ENCODE measurements at places on chromosomes 7 and 10.

GRCh38 chr7:112798274-112799159, 8.3 kb upstream of the TMEM168 start:
- DNase-seq = no peak

- DNase-seq = no peak
Observed at GRCh38 chr10:104875561-104875960, 234.5 kb downstream of the SORCS3 start.

GRCh38 chr10:117541909-117542705, 439 bp upstream of the EMX2 start:
- no peak for DNase-seq

DNA sequence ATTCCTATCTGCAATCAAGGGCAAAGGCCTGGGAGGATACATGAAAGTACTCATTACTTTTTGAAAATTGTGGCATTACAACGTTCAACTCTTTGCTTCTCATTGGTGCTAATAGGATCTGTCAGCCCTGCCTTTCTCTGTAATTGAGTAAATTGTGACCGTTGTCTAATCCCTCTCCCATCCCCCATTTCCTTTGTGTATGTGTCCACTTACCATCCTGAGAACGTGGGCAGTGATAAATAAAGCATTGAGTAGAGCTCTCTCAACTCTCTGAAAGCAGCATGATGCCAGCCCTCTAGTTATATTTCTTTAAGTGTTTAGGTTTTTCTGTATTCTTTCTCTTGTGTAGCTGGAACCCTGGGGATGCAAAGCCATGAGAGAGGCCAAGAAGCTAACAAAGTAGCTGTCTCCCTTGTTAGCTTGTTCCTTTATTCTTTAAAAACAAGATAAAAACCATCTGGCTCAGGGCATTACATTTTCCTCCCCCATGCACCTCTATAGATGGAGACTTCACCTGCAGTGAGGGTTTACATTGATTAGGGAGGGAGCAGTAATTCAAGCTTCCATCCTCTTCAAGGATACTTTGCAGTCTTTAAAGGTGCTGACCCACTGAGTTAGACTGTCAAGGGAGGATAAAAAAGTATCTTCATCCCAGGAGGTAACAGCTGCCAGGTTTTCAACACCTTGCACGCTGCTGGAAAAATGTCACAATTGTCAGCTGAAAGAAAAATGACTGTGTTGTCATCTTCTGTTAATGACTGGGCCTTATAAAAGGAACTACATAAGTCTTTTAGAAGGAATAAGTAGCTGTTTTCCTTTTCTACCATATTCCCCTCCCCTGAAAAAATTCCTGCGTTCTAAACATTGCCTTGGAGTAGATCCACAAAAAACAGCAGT, 112.3 kb downstream of the BTRC start:
- no peak for DNase-seq

- DNase-seq = no peak
Observed at GRCh38 chr10:108454793-108455192, 1290.3 kb upstream of the SORCS1 start.

DNA sequence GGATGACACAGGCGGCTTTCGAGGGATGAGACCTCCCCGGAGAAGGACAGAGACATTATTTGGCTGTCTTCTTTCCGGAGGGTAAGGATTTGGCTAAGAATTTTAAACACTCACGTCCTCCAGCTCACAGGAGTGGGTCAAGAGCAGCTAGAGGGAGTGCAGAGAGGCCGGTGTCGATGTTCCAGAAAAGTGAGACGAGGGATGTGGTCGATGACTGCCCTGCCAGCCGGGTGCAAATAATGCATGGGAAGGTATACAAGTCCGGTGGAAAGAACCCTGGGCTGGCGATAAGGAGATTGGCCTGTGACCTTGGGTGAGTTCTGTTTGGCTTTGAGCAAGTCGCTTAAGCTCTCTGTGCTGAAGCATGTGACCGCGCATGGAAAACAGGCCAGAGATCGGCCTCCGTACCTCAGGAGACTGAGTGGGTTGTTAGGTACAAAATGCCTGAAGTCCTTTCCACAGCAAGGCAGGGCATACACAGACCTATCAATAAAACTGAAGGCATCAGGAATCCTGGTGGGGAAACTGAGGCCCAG, 149.1 kb downstream of the UBE2H start:
- DNase-seq = no peak

GRCh38 chr7:118184565-118184940, 589 bp downstream of the LSM8 start:
- no peak for DNase-seq

DNA sequence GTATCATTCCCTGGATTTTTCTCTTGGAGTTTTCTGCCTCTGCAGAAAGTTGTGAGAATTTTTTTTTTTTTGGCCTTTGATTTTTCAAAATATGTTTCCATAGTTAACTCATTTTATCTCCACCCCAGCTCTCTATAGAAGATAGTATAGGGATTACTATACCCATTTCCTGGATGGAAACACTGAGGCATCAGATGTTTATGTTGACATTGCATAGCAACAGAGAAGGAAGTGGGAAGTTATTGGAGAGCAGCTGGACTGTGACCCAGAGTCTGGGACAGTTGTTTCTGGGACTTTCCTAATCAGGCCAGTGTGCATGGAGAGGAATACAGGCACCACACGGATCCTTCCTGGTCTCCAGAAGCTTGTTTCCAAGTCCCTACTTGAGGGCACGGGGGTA, 158.0 kb downstream of the CDH23 start:
- peak; percentile 19 for DNase-seq

DNA sequence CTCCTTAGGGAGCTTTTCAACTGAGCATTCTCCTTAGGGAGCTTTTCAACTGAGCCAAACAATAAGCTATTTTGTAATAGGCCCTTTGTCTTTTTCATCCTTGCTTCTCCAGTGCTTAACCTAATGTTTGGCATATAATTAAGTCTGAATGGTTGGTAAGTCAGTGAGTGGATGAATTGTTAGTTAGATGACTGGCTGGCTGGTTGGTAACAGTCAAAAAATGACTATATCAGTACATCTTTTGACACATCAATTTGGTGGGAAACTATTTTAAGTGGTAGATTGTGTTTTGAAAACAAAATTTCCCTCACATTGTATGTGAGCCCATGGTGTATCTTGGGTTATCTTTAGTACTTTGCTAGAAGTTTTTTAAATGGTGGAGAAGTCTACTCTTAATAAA, 16.4 kb downstream of the ING3 start:
- no peak for DNase-seq

DNA sequence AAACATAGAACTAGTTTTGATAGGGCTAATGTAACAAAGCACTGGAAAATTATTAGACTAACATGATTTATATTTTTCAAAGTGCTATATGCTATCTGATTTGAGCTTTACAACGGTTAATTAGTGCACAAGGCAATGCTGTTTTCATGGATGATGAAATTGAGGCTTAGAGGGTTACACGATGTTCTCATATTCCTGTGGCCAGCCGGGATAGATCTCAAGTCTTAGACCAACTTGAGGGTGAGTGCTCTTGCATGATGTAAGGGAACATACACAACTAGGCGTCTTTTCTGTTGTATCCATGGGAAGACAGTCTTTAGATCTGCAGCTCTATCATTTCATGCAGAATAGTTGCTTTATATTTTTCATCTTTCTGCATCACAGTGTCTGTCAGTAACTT, 4.1 kb downstream of the PRPF18 start:
- DNase-seq = no peak

DNA sequence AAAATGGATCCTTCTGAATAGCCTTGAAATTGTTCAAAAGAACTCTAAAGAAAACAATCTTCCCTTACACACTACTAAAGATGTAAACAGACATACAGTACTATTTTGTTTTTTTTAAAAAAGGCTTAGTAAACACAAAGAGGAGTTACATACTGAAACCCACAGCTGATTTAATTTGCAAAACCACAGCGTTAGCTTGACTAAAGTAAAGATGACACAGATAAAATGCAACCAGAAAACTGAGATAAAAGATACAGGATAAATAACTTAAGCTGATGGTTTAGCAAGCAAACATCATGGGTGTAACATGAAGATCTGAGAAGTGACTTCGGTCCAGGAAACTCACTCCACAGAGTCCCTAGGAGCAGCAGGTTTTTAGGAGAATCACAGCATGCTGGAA, 21.8 kb downstream of the PRKCQ start:
- DNase-seq = peak; percentile 58

GRCh38 chr7:123242467-123243092, 42.8 kb upstream of the SLC13A1 start:
- DNase-seq = no peak

DNA sequence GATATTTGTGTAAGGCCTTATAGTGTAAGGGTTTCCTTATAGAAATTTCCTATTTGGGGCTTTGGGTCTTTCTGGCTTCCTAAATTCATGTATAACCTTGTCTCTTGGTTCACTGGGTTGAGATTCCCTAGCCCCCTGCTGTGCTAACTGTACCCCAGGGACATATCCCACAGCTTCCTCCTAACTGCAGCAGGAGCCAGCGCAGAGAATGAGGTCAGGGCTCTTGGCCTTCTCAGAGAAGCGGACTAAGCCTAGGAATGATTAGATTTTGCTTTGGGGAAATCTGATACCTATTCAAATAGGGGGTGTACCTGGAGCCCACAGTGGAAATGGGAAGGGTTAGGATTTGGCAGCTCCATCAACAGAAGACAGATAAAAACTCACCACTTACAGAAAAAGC, 138.1 kb upstream of the EFCAB10 start:
- DNase-seq = no peak

DNA sequence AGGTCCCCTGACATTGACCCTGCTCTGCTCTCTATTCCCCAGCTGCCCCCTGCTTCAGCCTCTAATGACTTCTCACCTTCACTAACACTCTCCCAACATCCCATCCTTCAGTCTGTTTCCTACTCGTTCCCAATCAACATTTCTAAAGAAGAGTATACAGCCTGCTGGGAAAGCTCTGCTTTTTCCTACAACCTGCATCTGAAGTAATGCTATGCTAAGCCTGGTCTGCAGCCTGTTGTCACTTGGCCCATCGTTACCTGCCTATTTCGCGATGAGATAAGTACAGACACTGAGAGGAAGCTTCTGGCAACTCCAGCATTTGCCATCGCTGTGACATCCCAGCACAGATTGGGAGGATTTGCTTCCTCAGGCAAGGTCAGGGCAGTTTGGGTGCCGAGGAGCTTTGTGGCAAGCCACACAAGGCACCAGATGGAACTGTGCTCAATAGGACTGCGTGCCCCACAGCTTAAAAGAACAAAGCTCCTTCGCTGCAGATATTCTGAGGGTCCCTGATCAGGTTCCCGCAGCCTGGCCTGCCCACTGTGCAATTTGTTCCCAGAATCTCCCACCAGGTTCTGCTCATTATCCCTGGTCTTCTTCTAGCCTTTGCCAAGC, 51.4 kb downstream of the PKD1L1 start:
- no peak for DNase-seq

DNA sequence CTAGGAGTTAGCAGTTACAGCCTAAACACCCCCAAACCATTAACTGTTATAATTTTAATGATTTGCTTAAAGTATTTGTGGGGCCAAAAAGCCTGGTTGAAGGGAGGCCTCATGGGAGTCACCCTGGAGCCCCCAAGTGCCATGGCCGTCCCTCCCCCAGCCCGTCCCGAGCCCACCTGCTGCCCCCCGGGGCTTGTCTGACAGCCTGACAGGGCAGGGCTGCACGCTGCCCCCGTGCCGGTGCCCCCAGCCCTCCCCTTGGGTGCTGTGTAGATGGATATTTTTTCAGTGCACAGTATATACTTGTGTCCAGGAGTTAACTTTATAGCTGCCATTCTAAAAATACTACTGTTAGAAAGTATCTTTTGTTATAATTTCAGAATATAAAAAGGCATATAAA, 108.4 kb downstream of the CYTH3 start:
- DNase-seq = no peak

GRCh38 chr7:132030086-132030568, 473.7 kb upstream of the PODXL start:
- no peak for DNase-seq

DNA sequence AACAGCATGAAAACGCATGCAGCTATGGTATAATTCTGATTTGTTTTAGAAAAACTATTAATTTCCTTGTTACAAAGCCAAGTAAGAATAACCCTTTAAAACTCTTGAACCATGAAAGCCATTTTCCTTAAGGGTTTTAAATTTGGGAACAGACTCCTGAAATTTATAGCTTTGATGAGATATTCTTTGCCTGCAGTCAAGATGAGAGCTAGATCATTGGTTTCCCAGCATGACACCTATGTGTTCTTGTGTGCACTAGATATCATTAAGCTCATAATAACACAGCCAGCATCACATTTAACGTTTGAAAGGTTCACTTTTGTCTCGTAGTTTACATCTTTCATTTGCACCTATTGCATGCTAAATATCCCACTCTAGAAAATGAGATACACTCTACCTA, 202.2 kb downstream of the PHF14 start:
- DNase-seq = no peak

DNA sequence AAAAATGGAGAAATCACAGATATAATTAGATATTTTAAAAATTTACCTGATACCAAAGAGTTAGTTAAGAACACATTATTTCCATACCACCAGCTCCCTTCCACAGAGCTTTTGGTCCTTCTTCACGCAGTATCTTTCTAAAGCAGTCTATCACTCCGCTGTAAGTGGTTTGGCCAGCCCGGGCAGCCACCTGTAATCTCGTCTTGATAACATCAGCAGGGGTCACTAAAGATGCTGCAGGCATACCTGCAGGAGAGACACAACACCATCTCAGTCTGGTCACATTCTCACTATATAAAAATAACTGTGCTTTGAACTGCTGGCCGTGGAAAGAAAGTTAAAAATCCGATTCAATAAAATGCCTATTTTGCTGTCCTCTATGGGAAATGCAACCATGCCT, 200.1 kb downstream of the SLC25A13 start:
- DNase-seq = no peak

DNA sequence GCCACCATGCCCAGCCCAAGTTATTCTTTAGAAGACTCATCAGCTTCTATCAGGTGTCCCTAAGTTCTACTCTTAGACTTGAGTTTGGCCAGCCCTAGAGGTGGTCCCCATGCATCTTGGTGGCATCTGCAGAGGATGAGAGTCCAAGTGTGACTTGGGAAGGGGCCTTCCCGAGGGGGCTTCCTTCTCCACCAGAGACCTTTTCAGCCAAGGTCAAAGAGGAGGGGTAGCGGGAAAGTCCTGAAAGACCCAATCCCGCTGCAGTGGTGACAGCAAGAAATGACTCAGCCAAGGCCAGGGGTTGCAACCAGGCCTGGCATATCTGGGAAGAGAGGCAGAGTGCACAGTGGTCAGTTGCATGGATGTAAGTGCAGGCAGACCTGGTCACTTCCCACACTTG, 61.7 kb upstream of the MGMT start:
- DNase-seq = no peak

- no peak for DNase-seq
Observed at GRCh38 chr7:112214268-112214667, 7.8 kb downstream of the ZNF277 start.

Data from activated CD4-positive, alpha-beta T cell treated with anti-CD3 and anti-CD28 coated beads, Interleukin-2, Interleukin-6, amounts not matched to agents 100 ng/mL and 50 ng/mL, durations not matched to agents 16 hours and 8 hours (primary cell).